ENCODE measurements at places on chromosomes 1 and 21. TPM values are rescaled to one million over a fixed set of nuclear protein-coding genes. Genes with fewer than 3 reads are reported as not detected.

GRCh38 chr1:118116401-118116800 lies 68.6 kb downstream of the SPAG17 start:
- no peak overlapping the region for H3K27ac ChIP-seq
- no peak for DNase-seq
- no peaks in the 10 kb centered on the region for H3K4me1 ChIP-seq
- no peaks in the 10 kb centered on the region for H3K36me3 ChIP-seq

DNA sequence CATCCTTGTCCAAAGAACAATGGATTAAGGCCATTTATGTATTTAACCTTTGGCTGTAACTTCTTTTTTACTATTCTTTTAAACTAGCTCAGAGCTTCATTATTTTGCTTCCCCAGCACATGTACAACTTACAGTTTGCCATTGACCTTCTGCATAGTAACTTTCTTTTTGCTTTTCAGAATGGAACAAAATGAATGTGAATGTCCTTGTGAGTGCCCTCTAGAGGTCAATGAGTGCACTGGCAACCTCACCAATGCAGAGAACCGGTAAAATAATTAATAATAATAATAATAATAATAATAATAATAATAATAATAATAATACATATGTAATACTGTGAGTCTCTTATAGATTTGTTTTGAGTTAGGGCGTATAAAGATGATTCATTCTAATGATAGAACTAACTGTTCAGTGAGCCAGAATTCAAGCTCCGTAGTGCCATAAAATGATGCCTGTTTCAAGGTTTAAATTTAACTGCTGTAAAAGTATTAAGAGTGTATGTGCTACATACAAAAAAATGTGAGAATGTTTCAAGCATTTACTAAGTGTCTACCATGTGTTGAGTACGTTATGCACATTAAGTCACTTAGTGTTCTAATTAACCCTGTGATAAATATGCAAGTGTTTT lies 69.0 kb upstream of the RAVER2 start:
- H3K27me3 ChIP-seq: no peaks in the 10 kb centered on the region
- H3K4me1 ChIP-seq: no peaks in the 10 kb centered on the region
- no peak overlapping the region for H3K27ac ChIP-seq
- no peak for DNase-seq

DNA sequence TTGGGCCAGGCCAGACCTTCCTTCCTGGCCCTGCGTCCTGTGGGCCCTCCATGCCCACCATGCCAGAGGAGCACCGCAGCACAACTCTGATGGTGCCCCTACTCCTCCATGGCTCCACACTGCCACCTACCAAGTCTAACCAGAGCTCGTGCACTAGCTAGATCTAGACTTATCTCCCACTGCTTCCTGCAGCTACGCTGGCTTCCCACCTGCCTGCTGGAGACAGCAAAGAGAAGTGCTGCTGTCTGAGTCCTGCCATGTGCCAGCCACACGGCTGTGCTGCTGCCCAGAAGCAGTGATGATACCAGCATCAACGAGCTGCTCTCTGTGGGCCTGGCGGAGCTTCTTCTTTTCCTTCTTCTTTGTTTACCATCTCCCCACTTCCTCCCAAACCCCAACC lies 4.5 kb downstream of the GUCA2B start:
- no peaks in the 10 kb centered on the region for H3K27me3 ChIP-seq
- no peaks in the 10 kb centered on the region for H3K4me1 ChIP-seq
- no peak overlapping the region for H3K4me3 ChIP-seq
- H3K36me3 ChIP-seq: no peaks in the 10 kb centered on the region
- DNase-seq: no peak

DNA sequence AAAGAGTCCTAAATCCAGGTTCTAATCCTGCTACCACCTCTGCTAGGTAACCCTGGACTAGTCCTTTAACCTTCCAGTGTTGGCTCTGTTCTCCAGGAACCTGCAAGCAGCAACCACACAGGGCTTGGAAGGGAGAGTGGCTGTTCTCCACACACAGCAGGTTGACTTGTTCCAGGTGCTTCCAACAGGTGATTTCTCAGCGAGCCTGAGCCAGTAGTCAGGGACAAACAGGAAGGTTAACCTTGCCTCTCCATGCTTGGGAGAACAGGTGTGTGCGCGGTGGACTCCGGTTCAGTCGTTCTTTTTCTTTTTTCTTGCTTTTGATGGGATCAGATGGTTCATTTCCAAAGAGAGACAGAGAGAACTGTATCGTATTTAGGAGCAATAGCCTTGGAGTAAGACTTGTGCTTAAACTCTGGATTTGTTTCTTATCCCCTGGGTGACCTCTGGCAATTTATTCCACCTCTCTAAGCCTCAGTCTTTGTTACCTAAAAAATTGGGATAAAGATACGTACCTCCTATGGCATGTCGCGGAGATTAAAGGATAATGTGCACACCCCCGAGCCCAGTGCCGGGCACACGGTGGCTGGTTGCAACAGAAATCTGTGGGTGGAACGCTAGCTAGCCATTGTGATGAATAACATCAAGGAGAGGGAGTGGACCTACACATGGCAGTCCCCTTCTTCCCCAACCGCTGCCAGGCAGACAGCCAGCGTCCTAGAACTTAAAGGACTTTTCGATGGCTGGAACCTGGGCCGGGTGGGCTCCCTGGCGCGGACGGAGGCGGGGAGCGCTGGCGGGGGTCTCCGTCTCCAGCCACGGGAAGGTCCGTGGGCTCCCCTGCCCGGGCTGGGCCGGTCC lies 583 bp upstream of the CACHD1 start:
- H3K27me3 ChIP-seq: no peaks in the 10 kb centered on the region
- H3K36me3 ChIP-seq: no peaks in the 10 kb centered on the region
- peak overlapping the region; percentile 88 for H3K27ac ChIP-seq
- peak overlapping the region; percentile 91 for H3K4me3 ChIP-seq
- H3K4me1 ChIP-seq: no peaks in the 10 kb centered on the region

Gene TAS1R1
- not detected for total RNA-seq

GRCh38 chr1:47507144-47507543 lies 69.3 kb downstream of the FOXD2 start:
- H3K27ac ChIP-seq: no peak overlapping the region
- no peaks in the 10 kb centered on the region for H3K36me3 ChIP-seq
- no peak overlapping the region for H3K4me3 ChIP-seq
- H3K27me3 ChIP-seq: peaks cover 13% of the 10 kb centered on the region
- no peak for DNase-seq

- H3K27me3 ChIP-seq: no peaks in the 10 kb centered on the region
- H3K27ac ChIP-seq: peak overlapping the region; percentile 100
- no peak for DNase-seq
- peak overlapping the region; percentile 84 for H3K4me3 ChIP-seq
- H3K36me3 ChIP-seq: no peaks in the 10 kb centered on the region
Measured at GRCh38 chr1:114750780-114751179, 7.0 kb downstream of the CSDE1 start.

Gene ETV3L
- total RNA-seq: not detected

Gene ARHGAP29
- total RNA-seq: 11.8 TPM

Gene SPRR3
- not detected for total RNA-seq

- no peak for DNase-seq
- peaks cover 2% of the 10 kb centered on the region for H3K27me3 ChIP-seq
- H3K36me3 ChIP-seq: no peaks in the 10 kb centered on the region
- no peak overlapping the region for H3K4me3 ChIP-seq
- H3K4me1 ChIP-seq: no peaks in the 10 kb centered on the region
Measured at GRCh38 chr1:115790356-115790755, 21.8 kb upstream of the CASQ2 start.

DNA sequence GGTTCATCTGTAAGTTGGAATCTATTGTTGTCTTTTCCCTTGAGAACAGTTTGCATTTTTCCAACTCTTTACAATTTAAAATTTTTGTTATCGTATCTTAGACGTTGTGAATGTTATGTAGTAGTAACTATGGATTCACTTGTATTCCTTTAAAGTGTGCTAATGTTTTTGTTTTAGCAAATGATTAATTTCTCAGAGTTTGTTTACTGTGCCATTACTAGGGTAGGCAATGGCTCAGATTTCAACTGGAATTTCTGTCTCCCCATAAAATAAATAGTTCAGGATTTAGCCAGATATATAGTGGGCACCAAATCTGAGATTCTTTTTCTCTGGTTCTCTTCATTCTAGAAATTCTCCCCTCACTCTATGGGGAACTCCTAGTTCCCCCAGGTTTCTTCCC lies 896.5 kb downstream of the PLA2G4A start:
- no peak for DNase-seq
- H3K27me3 ChIP-seq: no peaks in the 10 kb centered on the region
- H3K4me1 ChIP-seq: no peaks in the 10 kb centered on the region
- H3K4me3 ChIP-seq: no peak overlapping the region

DNA sequence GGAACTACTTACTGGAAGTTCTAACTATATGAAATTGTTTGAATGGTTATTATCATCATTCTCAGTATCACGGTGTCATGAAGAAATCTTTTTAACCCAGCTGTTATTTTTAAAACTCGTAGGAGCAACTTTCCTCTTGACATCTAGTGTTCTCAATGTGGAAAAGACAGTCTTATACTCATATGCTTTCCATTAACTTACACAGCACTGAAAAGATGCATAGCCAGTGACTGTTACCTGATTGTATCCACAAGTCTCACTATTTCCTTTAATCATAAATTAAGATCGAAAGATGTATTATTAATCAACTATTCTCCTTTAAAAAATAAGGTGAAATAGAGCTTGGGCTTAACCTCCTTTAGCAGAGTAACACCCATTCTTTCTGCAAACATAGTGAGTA lies 59.7 kb upstream of the TNFSF4 start:
- H3K27ac ChIP-seq: no peak overlapping the region
- H3K27me3 ChIP-seq: no peaks in the 10 kb centered on the region
- no peak overlapping the region for H3K4me3 ChIP-seq
- no peak for DNase-seq
- H3K4me1 ChIP-seq: no peaks in the 10 kb centered on the region

- H3K4me3 ChIP-seq: no peak overlapping the region
- no peak overlapping the region for H3K27ac ChIP-seq
- no peak for DNase-seq
- H3K4me1 ChIP-seq: no peaks in the 10 kb centered on the region
- no peaks in the 10 kb centered on the region for H3K36me3 ChIP-seq
Measured at GRCh38 chr1:178847396-178847849, 23.5 kb downstream of the ANGPTL1 start.

DNA sequence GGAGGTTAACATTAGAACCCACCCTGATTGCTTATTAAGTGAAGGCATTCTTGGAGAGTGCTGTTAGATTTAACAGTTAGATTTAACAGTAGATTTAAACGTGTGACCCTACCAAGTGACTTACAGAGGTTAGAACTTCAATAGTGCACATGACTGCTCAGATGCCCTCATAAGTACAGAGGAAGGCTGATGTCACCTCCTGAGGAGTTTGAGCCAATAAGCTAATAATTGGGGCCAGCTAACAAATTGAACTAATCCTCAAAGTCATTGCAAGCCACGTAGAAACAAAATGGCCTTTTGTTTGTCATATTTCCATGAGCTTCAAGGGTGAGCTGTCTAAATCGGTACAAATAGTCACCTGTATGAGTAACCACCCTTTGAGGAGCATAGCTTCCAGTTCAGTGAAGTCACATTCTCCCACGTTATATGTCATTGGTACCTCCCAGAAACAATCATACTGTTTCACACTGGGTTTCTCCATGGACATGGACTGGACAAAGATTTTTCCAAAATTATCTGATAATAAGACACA lies 11.7 kb downstream of the AVPR1B start:
- no peak overlapping the region for H3K27ac ChIP-seq
- no peaks in the 10 kb centered on the region for H3K4me1 ChIP-seq
- no peaks in the 10 kb centered on the region for H3K36me3 ChIP-seq
- no peak for DNase-seq
- no peaks in the 10 kb centered on the region for H3K27me3 ChIP-seq

- no peak overlapping the region for H3K27ac ChIP-seq
- H3K4me3 ChIP-seq: no peak overlapping the region
- no peaks in the 10 kb centered on the region for H3K4me1 ChIP-seq
- no peaks in the 10 kb centered on the region for H3K36me3 ChIP-seq
- DNase-seq: no peak
- H3K27me3 ChIP-seq: no peaks in the 10 kb centered on the region
Measured at GRCh38 chr1:96971849-96972602, 250.4 kb downstream of the PTBP2 start.

Gene CNKSR1
- 61.9 TPM for total RNA-seq

Gene PLA2G2D
- total RNA-seq: not detected

DNA sequence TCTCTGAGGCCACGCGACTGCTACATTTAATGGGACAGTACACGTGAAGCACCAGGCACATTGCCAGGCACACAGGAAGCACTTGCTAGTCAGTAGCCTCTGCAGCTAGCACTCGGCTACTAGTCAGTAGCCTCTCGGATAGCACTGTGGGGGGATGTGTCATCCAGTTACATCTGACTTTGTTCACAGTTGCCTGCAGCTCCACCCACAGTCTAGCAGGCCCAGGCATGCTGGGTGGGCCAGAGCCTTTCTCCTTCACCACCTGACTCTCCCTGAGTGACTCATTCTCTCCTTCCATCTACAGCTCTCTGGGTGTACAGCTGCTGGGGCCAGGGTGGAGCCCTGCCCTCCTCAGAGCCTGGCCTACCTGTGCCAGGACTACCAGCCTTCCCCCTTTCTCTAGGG lies 51.5 kb downstream of the PTPRF start:
- H3K4me1 ChIP-seq: no peaks in the 10 kb centered on the region
- H3K27me3 ChIP-seq: no peaks in the 10 kb centered on the region
- no peak for DNase-seq
- no peak overlapping the region for H3K27ac ChIP-seq
- no peak overlapping the region for H3K4me3 ChIP-seq
- no peaks in the 10 kb centered on the region for H3K36me3 ChIP-seq

Gene OR2T33
- total RNA-seq: not detected

Gene HTR6
- total RNA-seq: not detected

DNA sequence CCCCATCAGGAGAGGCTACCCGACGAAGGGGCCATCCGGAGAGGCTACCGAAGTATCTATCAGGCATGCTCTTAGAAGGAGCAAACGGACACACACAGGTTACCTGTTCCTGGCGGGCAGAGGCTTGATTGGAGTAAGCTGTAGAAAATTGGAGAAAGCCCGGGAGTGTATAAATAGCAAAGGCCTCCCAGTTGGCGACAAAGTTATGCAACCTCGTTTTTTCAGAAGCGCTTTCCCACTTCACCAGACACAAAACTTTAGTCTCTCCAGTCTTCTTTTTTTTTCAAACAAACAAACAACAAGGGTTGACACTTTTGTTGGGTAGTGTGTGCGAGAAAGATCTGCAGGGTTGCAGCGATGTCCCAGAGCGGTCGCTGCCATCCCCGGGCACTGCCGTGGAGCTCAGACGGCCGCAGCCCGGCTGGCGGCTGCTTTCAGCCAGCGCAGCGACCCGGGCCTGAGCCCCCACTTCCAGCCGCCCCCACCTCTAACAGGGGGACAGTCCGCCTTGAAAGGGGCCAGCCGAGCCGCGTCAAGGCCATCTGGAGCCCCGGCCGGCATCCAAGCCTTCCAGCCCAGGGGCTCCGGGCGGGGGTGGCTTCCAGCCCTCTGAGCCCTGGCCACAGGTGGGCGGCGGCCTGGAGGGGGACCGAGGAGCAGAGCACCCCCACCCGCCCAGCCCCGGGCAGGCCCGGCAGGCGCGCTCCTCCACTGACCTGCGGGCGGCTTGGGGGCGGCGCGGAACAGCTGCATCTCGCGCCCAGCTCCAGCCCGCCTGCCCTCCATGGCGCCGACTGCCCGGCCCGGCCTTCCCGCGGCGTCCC lies 616 bp downstream of the MCOLN3 start:
- peaks cover 75% of the 10 kb centered on the region for H3K27me3 ChIP-seq
- H3K36me3 ChIP-seq: no peaks in the 10 kb centered on the region
- peak; percentile 30 for DNase-seq
- H3K4me3 ChIP-seq: peak overlapping the region; percentile 62
- peaks cover 5% of the 10 kb centered on the region for H3K4me1 ChIP-seq
- H3K27ac ChIP-seq: no peak overlapping the region

GRCh38 chr1:247747616-247748015 lies 325 bp downstream of the OR14A2 start:
- no peak overlapping the region for H3K27ac ChIP-seq
- no peak overlapping the region for H3K4me3 ChIP-seq
- H3K27me3 ChIP-seq: no peaks in the 10 kb centered on the region

Gene CFAP45
- total RNA-seq: not detected

Data from psoas muscle (tissue), 8 donors.